ENCODE measurements at places on chromosomes 6 and 20.
A peak's percentile ranks its signal among the peaks of the same experiment; 100 is the strongest.

DNA sequence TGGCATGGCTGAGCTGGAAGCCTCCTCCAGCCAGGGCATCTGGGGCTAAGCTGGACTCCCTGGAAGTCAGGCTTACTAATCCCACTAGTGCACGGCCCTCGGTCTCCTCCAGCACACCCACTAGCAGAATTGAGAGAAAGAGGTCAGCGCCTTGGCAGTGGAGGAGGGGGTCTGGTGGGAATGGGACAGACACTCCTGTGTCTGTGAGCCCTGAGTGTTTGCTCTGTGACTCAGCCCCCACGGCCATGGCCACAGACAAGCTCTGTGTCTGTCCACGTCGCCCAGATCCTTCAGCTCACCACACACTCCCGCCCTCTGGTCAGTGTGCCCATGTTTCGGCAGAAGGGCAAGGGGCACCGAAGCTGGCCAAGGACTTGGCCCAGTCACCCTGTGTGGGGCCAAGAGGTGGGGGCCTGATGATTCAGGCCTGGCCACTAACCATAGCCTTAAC lies 8.8 kb downstream of the MDFI start:
- DNase-seq: peak; percentile 26

- no peak for DNase-seq
These were observed 257.8 kb downstream of the RNGTT start for GRCh38 chr6:88705601-88706000.

DNA sequence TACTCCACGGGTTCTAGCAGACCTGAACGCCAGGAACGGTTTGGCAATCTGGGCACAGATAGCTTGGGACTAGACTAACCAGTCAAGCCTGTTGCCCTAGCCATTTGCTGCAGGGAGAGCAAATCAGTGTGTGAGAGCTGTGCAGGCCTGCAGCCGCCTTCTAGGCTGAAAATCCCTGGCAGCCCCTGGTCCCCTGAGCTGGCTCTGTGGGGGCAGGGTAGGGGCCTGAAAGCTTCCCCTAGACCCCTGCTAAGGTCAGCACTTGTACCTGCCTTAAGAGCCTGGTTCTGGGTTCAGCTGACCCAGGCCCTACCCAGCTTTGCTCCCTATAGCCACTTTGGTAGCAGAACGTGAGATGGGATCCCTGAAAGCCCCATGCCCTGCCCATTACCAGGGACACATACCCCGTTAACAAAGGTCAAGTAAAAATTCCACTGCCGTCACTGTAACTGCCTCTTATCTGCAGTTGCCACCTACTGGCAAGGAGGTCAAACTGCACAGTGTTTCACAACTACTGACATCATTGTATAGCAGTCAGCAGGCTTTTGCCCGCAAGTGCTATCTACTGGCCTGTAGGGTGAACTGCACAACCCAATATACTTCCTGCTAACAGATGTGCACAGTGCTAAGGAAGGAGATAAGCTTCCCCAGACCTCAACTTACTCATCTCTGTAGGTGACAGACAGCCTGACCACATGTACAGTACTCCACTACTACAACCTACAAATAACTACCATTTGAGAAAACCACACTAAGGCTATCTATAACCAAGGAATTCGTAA lies 95.1 kb upstream of the OLIG3 start:
- peak; percentile 31 for DNase-seq

DNA sequence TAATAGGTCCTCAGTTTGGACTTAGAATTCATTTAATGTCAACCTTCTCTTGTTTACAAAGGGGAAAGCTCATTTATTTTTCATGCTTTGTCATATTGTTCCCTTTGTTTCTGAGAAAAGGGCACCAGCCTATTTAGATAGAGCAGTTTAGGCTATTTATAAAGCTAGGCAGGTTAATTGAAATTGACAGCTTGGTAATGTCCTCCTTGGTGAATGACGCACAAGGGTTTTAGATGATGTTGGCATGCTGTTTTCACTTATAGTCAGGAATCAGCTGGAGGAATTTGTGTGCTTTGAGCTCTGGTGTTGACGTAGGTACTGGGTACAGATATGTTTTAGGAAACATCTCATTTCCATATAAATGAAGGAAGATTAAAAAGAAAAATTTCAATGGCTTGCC lies 45.2 kb downstream of the BCKDHB start:
- DNase-seq: no peak

DNA sequence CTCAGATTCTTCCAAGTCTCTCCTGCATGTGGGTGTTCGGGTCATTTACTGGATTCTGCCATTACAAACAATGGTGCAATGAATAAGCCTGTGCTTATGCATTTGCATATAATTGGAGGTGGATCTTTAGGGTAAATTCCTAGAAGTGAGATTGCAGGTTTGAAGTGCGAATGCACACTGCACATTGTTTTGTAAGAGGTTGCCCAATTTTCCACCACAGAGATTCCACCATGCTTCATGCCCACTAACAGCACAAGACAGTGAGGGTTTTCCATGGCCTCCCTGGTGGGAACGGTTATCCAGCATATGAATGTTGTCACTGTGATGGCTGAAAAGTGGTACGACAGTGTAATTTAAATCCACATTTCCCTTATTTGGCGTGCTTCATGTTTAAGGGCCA lies 178.8 kb upstream of the PMEPA1 start:
- DNase-seq: no peak

DNA sequence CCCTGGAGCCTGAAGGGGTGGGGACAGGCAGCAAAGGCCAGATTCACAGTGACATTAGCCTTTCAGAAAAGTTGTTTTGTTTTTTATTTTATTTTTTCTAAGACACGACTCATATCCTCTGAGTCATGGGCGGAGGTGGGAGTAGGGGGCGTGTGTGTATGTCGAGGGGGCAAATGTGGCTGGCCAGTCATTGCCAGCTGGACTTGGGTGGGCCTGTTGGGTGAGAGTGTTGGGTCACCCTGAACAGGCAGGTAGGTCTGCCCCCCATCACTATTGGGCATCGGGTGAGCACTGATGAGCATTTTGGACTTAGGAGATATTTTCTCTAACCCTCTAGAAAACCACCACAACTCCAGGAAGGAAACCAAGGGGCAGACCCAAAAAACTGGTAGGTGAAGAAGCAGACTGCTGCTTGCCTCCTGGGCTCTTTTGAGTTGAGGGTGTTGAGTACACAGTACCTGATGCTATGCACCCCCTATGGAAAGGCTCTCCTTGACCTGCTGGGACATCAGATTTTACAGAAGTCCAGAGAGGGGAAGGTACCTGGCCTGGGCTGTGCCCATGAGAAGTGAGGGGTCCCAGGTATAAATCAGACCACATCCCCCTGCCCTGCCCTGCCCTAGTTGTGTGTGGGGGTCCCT lies 5.6 kb downstream of the SMIM29 start:
- DNase-seq: peak; percentile 58

GRCh38 chr6:109447087-109447486 lies 6.6 kb downstream of the SMPD2 start:
- DNase-seq: no peak

GRCh38 chr6:98808541-98809210 lies 25.7 kb upstream of the POU3F2 start:
- DNase-seq: peak; percentile 34

GRCh38 chr20:2101057-2101864 lies at the start of gene STK35:
Gene STK35 (plus strand): TSS chr20:2101827. CDS start chr20:2101882, 55 bp downstream.
- no peak for DNase-seq

- no peak for DNase-seq
These were observed 823.7 kb upstream of the MAN1A1 start for GRCh38 chr6:120173250-120173649.

- no peak for DNase-seq
These were observed 175.1 kb downstream of the PDE10A start for GRCh38 chr6:165487950-165488349.

DNA sequence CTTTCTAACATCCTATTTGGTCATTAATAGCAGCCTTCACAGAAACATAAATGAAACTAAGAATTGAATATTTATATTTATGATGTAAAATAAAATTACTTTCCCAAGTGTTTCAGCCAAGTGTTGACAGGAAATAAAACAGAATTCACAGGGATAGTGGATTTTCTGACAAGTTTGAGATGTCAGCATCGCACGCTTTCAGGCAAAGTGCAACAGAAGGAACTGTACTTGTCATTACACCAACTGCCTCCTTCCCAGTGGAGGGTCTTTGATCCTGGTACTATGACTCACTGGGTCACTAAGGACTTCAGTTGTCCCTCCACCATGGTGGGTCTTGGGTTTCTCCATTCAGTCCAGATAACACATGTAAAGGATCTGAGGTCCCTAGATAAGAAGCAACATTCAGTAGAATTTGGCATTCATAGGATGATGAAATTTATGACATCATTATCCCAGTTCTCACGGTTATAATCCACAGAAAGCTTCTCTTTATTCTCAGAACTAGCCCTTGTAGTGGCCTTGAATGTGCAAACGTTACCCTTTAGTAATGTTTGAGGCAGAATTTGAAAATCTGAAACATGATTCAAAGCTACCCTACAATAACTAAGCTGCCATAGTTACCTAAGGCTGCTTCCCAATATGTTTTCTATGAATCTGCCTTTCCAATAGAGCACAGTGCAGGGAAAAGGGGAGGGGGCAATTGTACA lies 3.8 kb upstream of the TNFAIP3 start:
- DNase-seq: no peak

Measured in astrocyte of the spinal cord (primary cell).